Right lobe of liver (tissue), 6 donors: ENCODE measurements at places on chromosomes 5 and 9.
A peak's percentile ranks its signal among the peaks of the same experiment; 100 is the strongest.

- DNase-seq, result no peak
Measured at GRCh38 chr5:15993334-15993733, 186.3 kb downstream of the MARCHF11 start.

- DNase-seq, result peak; percentile 65
Measured at GRCh38 chr5:151123897-151124751, 33.5 kb downstream of the ANXA6 start.

- DNase-seq, result no peak
Measured at GRCh38 chr9:28951945-28952344, 1378.7 kb upstream of the C9orf72 start.

DNA sequence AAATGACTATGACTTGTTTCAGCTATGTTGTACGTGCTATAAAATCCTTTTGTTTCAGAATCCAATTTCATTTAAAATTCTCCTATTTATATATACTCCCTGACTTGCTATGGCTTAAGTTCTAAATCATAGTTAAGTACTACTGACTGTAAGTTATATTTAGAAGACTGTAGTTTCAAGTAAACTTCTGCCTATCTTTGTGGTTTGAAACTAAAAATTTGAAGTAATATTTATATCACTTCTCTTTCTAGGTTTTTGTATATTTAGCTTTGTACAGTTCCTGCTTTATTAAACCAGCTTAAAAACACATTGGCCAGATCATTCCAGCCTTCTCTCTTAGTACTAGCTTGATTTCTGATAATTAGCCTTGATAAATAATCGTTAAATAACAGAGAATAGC lies 196.3 kb downstream of the MLLT3 start:
- no peak for DNase-seq

- DNase-seq, result no peak
Measured at GRCh38 chr9:137095664-137096517, 9.1 kb downstream of the MAN1B1 start.

DNA sequence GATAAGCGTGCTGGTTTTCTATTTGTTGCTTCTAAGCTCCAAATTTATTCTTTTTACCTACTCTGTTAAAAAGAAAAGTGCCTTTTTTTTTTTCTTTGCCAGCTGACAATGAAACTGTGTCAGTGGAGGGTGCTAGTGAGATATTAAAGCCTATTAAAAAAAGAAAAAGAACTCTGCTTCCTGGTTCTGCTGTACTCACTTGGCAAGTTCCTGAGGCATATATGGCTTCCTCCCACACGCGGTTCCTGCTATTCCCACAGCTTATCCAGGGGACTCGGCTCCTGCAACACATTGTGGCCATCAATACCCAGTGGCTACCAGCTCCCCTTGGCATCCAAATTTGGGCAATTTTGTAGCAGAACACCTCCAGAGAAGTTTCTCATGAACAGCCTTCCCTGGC lies 1977.7 kb upstream of the CDH9 start:
- no peak for DNase-seq

GRCh38 chr5:3049261-3049660 lies 297.8 kb upstream of the IRX2 start:
- no peak for DNase-seq

DNA sequence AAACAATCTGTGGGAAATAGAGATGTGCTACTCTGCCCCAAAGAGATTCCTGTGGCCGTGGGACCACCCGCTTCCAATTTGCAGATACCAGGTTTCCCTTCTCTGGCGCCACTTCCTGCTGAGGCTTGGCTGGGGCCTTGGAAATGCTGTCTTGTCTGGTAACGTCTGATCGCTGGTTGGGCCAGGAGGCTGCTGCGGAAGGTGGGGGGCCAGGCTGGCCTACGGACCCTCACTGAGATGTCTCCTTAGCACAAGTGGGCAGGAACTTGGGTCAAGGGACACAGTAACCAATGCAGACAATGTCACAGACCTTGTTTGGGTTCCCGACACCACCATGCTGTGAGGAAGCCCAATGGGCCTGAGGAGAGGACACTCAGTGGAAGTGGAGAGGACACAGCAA lies 31.7 kb upstream of the IRX4 start:
- DNase-seq, result peak; percentile 23

DNA sequence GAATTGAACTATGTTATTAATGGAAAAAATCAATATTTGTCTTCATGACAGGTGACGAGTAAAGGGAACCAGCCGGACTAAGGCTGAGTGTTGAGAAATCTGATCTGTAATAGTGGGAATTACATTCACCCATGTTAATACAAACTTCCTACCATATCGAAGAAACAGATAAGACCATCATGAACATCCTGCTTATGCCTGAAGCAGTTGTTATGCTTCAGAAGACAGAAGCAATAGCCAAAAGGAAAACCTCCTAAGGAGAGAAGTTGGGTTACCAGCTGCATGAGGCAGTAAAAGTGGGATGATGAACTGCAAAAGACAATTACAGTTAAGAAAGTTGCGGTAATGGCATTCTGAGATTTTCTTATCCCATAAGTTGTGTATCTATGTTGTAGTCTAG lies 281.5 kb downstream of the GABRB2 start:
- no peak for DNase-seq

DNA sequence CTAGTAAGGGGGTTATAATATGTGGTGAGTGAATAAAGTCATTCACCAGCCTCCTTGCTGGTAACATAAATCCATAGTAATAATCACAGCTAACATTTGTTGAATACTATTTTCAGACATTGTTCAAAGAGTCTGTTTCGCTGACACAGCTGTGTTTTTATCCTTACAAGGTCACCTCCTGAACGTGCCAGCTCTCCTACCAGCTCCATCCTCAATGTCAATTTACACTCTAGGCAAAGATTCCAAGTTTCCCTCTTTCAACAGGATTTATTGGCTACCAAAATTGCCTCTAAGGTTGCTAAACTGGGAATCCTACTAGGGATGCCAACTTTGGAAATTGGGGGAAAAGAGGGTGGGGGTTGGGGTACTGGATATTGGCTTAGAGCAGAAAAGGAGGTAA lies 30.7 kb upstream of the SMC5 start:
- no peak for DNase-seq

GRCh38 chr5:106680330-106680729 lies 990.4 kb downstream of the EFNA5 start:
- no peak for DNase-seq

GRCh38 chr5:85741972-85742371 lies 875.8 kb upstream of the COX7C start:
- no peak for DNase-seq

DNA sequence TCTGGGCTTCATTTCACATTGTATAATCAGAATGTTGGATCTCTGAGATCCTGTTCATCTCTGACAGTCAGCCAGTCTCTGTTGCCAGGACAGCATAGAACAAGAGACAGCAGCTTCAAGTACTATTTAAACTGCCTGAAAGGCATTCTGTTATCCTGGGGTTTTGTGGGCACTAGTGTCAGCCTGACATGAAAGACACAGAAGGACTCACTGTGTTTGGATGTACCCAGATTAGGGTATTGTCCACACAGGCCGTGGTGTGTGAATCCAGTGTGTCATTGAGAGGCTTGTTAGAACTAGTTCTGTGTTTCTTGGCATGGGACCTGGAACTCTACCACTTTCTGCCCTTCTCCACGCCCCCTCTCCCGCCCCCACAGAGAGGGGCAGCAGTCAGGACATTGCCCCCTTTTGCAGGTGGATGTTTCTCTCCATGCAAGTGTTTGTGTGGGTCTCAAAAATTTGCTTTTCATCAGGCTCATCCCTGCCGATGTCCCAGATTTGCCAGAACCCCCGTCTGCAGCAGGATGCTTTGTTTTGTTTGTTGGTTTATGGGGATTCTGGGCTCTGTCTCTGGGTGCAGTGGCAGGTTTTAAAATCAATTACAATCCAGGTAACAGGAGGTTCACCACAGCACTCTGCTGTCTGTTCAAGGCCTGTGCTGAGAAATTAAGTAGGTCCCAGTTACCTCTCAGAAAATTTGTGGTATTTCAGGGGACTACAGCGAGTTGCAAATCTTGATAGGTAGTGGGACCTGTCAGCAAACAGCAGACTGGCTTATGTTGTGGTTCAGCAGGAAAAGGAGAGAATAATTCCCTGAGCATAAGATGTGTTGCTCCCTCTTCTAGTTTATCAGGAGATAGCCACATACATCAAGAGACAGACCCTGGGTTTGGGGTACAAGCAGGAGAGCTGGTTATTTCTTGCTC lies 144.6 kb downstream of the DOCK2 start:
- no peak for DNase-seq

GRCh38 chr9:120264528-120264927 lies 315.4 kb downstream of the CDK5RAP2 start:
- DNase-seq, result no peak

DNA sequence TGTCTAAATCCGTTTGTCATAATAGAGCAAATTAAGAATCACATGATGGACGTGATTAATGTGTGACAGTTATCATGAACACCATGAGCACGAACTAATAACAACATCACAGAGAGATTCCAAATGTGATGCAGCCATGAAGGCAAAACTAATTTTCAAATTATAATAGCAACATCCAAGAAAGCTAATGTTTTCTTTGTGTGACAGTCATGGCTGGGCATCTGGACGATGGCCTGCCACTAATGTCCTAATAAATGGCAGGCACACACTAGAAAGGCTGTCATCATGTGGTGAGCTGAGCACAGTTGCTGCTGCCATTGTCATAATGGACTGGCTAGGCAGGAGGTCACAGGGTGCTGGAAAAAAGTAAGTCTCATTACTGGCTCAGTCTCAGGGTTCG lies 280.0 kb upstream of the EFNA5 start:
- DNase-seq, result no peak

DNA sequence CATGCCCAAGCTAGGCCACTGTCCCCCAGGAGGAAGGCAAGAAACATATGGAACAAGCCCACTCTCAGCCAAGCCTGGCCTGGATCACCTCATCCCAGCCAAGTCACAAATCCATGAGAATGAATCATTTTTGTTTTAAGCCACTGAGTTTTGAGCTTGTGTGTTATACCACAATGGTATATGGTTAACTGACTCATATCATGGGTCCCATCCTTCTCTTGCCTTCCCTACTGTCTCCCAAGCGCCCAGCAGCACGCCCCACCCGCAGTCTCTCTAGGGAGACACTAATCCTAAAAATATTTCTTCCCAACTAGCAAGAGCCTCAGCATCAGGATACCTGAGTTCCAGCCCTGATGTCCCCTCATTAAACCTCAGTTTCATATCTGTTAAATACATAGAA lies 248.1 kb downstream of the CDK5RAP2 start:
- no peak for DNase-seq

GRCh38 chr9:92146610-92147009 lies 31.4 kb upstream of the SPTLC1 start:
- DNase-seq, result no peak

GRCh38 chr5:31408814-31409213 lies 123.1 kb downstream of the DROSHA start:
- DNase-seq, result no peak

GRCh38 chr5:88761939-88762338 lies 121.0 kb downstream of the MEF2C start:
- DNase-seq, result no peak

DNA sequence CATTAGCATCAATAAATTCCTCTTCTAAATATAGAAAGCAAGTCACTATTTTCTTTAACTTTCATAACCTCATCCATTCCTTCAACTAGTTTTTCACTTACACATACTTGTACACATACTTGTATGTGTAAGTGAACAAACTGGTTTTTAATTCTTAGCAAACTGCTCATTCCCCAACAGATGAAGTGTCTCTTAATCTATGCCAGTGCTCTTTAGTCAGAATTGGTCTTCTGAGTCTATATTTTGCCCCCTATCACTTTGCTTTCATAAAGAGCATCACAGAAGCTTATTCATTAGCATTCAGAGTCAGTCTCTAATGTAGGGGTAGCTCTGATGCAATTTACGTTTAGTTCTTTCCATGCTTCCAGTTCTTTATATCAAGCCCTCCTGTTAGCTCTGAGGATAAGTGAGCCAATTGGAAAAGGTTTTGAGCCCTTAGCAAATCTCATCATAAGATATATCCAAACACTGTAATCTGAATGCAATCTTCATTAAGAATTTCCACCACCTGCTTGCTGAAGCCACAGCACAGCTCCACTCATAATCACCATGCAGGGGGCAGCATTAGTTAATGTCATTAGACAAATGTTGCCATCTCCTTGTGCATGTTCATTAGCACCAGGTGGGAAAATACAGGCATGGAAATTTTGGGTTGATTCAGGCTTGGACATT lies 178.5 kb upstream of the SLC24A2 start:
- DNase-seq, result no peak

DNA sequence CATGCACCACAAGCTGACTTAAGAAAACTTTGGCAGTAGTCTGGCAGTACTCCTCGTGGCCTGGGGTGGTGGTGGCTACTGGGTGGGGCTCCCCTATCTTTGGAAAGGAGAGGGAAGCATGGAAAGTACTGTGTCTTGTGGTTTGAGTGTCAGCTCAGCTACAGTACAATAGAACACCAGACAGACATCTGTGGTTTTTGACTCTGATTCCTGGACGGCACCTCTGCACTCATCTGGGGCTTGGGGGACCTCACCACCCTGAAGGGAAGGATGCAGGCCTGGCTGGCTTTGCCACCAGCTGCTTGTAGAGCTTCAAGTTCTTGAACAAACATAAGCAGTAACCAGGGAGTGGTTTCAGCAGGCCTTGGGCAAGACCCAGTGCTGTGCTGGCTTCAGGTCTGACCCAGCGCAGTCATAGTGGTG lies 40.6 kb downstream of the TNFSF8 start:
- no peak for DNase-seq

DNA sequence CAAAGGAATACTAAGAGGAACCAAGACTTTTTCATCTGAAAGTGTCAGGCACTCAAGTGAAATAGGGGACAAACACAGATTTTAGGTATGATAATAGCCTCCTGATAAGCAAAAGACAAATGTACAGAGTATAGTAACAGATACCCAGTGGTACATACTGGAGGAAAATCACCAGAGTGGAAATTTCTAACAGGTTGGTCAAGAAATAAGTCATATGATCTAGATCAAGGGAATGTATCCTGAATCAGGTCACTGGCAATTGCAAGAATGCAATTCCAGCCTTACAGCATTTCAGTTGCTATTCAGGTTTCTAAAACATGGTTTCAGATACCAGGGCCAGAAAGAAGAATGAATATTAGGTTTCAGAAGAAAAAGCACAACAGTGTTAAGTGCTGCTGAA lies 82.2 kb upstream of the SLCO6A1 start:
- no peak for DNase-seq

DNA sequence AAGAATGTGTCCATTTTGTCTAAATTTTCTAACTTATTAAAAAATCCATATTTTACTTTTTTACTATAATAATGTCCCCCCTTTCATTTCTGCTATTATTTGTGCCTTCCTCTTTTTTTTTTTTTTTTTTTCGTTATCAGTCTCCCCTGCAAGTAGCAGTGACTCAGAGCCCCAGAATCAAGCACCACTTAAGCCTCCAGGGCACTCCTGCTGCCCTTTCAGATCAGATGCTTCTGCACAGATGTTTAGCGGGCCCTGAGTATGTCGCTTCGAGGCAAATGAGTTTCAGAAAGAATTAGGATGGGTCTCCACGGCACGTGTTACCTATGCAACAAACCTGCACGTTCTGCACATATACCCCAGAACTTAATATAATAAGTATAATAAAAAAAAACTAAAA lies 11.7 kb downstream of the MED7 start:
- no peak for DNase-seq

DNA sequence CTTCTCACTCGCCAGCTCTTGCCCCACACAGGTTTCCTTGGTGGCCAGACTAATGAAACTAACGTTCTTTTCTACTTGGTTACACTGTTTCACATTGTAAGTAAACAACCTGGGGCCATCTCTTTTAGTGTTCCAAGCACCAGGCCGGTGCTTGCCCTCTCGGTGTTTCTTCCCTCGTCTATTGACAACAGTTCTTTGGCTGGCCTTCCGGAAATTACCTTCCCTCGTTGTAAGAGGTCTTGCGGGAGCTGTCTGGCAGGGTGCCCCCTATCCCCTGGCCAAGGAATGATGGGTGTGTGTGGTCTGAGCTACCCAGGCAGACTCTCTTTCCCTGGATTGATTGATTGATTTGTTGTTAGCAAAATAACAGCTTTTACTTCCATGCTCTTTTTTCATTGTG lies 918 bp upstream of the MYMK start:
- DNase-seq, result no peak
